ENCODE measurements at places on chromosomes 5 and 9.

GRCh38 chr9:136178061-136178772 is 26.7 kb downstream of the LHX3 start:
- DNase-seq: no peak

DNA sequence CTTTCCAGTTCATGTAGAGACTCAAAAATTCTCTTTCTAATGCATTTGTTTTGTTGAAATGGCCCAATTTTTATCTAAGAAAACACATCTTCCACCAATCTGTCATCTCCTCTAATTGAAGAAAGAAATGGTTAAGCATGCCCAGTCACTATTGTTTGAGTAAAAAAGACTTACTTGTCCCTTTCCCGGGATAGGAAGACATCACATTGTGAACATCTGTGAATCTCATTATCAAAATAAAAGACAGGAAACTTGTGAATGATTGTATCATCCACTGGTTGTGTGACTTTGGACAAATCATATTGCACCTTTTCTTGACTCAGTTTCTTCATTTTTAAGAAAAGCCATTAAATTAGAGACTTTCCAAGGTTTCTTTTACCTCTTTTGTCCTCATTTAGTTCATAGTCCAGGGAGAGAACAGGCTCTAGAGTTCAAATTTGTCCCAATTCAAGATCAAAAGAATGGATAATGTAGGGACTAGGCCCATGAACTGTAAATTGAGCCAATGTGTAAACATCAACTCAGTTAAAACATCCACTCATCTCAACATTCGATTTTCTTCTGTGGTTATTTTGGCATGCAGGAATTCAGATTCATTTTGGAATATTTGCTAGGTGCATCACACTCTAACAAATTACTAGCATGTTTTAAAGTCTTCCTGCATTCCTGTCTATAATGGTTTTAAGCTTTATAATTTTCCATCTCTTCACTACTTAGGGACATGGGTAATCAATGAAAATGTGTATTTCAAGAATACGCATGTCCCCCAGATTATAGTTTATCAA is 838.0 kb upstream of the WWC1 start:
- DNase-seq: no peak

DNA sequence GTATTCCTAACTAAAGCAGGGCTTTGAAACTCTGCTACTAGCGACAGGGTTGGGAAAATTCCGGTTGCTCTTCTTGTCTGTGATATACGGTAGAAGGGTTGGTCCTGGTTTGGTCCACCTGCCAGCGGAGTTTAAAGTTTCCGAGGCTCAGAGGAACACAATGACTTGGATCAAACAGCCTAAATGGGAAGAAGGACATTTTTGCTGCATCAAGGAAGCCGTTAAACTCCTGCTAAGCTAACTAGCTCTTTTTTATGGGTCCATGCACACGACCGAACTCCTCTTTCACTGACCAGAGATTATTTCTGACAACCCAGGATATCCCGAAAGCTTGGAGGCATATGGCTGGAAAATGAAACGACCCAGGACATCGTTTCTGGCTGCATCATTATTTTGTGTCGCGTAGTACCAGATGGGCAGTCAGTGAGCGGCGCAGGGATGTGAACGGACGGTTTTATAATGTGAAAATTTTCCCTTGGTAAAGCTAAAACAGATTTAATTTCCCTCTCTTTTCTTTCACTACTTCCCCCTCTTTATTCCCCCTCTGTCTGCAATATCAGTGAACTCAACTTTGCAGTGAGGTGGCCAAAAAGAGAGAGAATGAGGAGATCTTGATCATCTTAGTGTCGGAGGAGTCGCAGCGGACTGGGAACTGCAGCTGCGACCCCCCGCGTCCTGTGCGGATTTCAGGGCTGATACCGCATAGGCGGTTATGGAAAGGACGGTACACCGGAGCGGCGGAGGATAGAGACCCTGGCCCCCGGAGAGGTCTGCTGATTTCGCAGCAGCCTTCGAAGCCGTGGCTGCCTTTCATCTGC is at the start of gene LURAP1L:
Gene LURAP1L, plus strand, starts transcription at position 160 of the 818 bp plus-strand sequence. CDS start 696 bp downstream, outside the sequence.
- DNase-seq: no peak

DNA sequence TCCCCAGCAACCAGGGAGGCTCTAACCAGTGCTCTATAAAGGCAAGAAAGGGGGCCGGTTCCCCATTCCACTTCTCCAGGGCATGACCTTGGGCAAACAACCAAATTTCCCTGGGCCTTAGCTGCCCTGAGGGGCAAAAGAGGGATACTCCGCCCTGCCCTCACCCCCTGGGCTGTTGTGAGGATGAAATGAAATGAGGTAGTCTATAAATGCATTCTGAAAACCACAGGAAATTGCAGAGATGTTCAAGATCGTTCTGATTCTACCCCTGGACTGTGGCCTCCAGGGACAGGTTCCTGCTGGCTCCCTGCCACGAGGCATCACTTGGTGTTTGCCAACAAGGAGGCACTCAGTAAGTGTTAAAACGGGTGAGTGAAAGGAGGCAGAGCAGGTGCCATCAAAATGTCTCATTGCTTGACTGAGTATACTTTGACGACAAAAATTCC is 5.7 kb downstream of the RAPGEF1 start:
- no peak for DNase-seq

- DNase-seq: peak; percentile 95
These were observed 12.3 kb downstream of the P4HA2 start for GRCh38 chr5:132215329-132215728.
